ENCODE measurements at places on chromosomes 7 and 10.

DNA sequence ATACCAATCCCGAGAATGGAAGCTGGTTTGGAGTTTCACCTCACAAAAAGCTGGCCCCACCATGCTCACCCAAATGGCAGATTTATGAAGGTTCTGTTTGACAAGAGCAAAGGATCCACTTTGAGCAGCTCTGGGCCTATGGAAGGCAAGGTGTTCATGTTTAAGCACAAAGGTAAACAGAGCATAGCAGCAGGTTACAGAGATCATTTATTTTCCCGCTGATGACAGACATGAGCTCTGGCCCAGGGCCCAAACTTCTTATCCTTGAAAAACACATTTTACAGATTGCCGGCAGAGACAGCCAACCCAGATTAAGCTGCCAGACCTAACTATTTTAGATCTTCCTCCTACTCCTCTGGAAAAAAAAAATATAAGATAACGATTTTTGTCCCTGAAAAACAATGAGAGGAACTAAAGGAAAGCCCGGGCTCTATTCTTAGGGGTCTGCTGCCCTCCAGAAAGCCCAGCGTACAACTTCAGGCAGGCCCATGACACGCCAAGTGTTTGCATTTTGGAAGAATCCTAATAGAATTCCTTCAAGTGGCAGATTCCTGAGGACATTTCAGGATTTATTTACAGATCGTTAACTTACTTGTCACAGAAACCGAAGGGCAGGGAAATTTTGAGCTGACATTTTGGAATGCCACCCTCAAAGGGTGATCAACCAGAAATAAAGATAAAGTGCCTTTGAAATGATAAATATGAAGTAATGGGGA, 40.0 kb downstream of the SYPL1 start:
- DNase-seq, result no peak

DNA sequence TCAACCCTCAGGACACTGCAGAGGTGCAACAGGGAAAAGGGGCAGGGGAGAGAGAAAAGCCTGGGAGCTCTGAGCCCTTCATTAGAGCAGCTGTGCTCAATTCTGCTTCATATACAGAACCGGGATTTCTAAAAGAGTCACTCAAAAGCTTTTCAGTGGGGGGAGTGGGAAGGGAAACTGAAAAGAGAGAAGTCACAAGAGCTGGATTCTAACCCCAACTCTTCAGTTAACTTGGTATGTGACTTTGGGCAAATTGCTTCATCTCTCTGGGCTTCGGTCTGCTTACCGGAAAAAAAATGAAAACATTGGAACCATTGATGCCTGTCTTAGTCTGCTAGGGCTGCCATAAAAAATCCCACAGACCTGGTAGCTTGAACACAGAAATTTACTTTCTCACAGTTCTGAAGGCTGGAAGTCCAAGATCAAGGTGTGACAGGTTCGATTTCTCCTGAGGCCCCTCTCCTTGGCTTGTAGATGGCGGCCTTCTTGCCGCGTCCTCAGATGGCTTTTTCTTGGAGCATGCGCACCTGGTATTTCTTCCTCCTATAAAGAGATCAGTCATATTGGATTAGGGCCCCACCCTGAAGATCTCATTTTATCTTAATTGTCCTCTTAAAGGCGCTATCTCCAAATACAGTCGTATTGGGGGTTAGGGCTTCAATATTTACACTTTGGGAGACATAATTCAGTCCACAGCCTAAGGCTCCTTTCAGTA, 118.3 kb upstream of the KMT2E start:
- no peak for DNase-seq

- no peak for DNase-seq
Observed at GRCh38 chr7:26910221-26910620, 45.8 kb upstream of the SKAP2 start.

- DNase-seq, result no peak
Observed at GRCh38 chr10:26516540-26517101, 78.5 kb downstream of the APBB1IP start.

DNA sequence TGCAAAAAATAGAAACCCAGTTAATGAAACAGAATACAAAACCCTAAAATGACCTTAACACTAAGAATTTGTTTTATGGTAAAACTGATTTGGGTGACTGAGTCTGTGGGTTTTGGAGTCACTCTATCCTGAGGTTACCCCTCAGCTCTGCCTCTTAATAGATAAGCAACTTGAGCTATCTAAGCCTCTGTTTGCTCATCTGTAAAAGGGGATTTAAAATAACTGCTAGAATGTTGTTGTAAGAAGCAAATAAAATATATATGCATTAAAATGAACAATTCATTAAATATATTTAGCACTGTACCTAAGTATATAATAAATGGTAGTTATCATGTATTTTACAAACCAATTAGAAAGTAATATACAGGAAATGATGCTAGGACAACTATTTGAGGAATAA, 115.4 kb downstream of the CABCOCO1 start:
- no peak for DNase-seq

- DNase-seq, result no peak
Observed at GRCh38 chr7:13792208-13792607, 197.3 kb downstream of the ETV1 start.

- DNase-seq, result no peak
Observed at GRCh38 chr7:133861876-133862275, 265.3 kb upstream of the LRGUK start.

Data from NCI-H2227 treated with DMSO at 0.1 percent for 48 hours (cell line).